Esophagus muscularis mucosa (tissue), 4 donors: ENCODE measurements at places on chromosomes 11 and 22. TPM values are rescaled to one million over a fixed set of nuclear protein-coding genes. Genes with fewer than 3 reads are reported as not detected.
A peak's percentile ranks its signal among the peaks of the same experiment; 100 is the strongest.

DNA sequence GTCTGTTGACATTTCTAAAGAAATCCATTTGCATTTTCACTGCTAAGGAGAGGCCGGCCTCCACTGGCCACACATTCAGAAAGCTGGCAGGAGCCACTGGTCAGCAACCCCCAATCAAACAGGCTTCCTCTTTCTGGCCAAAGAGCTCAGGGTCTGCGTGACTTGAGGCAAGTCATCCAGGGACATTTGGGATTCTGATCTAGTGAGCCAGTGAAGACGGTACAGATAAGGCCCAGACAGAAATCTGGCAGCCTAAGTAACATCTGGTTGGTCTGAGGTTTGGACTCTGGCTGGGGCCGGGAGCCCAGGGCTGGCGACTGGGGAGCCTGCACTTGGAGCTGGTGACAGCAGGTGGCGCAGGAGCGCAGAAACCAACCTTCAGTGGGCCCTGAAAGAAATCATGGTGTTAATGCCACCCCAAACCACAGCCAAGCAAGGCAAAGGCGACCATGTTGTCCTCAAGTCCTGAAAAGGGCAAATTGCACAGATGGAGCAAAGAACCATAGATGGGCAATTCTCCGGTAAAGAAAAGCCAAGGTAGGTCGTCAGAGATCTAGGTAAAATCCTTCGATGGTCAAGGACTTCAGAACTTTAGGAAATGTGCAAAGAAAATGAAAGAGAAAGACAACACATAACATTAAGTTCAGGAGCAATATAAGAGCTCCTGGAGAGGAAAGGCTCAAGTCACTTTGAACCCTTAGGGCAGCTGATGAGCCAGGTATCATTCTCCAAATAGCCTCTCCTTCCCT is 99.4 kb upstream of the BLID start:
- peaks cover 27% of the 10 kb centered on the region for H3K4me1 ChIP-seq
- DNase-seq = no peak
- H3K27me3 ChIP-seq = no peaks in the 10 kb centered on the region
- peak overlapping the region; percentile 38 for H3K27ac ChIP-seq
- H3K36me3 ChIP-seq = no peaks in the 10 kb centered on the region

- H3K36me3 ChIP-seq = no peaks in the 10 kb centered on the region
- H3K27ac ChIP-seq = peak overlapping the region; percentile 88
- H3K4me3 ChIP-seq = no peak overlapping the region
- DNase-seq = no peak
- no peaks in the 10 kb centered on the region for H3K27me3 ChIP-seq
- H3K4me1 ChIP-seq = peaks cover 23% of the 10 kb centered on the region
Observed at GRCh38 chr11:70914496-70914895, 337.9 kb downstream of the SHANK2 start.

DNA sequence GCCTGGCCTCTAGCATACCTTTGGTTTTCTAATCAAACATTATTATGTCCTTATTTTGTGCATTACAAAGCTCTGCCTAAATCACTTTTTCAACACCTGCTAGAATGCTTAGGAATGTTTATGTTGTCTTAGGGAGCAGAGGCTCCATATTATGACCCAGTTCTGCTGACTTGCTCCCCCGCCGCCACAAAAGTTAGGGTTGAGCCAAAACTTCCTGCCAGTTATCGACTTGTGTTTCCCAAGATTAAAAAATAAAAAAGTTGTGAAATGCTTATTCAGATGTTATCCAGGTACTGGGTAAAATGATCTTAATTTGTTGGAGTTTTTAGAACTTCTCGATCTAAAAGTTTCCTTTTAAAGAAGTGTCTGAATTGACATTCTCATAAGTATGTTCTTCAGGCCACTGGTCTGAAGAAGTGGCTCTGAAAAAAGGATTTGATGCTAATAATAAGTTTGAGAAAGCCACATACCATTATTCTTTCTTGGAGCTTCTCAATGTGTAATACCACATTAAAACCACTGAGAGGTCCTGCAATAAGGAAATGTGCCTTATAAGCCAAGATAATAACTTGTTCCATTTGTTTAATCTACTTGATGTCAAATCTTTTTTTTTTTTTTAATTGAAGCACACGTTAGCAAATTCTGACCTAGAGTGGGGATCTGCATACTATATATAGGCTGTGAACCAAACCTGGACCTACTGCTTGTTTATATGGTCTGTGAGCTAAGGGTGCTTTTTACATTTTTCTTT is 2.2 kb downstream of the RNF185 start:
- peaks cover 50% of the 10 kb centered on the region for H3K4me1 ChIP-seq
- peak overlapping the region; percentile 84 for H3K4me3 ChIP-seq
- H3K36me3 ChIP-seq = peaks cover 38% of the 10 kb centered on the region
- H3K27me3 ChIP-seq = no peaks in the 10 kb centered on the region

GRCh38 chr11:1404461-1405185 is 14.9 kb downstream of the BRSK2 start:
- no peak for DNase-seq
- no peaks in the 10 kb centered on the region for H3K27me3 ChIP-seq
- H3K27ac ChIP-seq = no peak overlapping the region

GRCh38 chr22:31629741-31630184 is 32.3 kb downstream of the PISD start:
- H3K27ac ChIP-seq = peak overlapping the region; percentile 77
- no peaks in the 10 kb centered on the region for H3K36me3 ChIP-seq

DNA sequence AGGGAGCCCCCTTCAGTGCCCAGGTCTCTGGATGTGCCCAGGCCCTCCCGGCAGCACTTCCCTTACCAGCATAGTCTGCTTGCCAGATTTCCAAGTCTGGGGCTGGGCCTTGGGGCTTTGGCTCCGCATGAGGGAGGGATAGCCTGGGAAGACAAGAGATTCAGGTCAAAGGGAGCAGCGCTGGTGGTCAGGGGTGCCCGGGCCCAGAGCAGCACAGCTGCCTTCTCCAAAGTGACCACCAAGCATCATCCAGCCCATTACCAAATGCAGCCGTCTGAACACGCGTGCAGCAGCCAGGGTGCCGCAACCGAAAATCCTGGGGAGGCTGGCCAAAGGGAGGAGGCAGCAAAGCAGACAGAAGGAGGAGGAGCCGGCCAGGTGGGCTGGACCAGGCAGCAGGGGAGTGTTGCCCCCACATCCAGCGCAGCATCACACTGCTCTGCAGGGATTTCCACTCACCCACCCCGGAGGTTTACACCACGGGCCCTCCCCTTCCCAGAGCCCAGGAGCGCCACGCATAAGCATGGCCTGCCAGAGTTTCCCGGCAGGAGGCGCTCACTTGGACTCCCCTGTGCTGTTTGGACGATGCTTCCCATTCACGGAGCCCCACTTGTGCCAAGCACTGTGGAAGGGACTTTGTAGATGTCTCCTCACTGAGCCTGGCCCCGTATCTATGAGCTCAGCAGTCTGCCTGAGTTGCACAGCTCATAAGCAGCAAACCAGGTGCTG is 22.5 kb downstream of the TRIM29 start:
- no peaks in the 10 kb centered on the region for H3K27me3 ChIP-seq
- no peak for DNase-seq
- H3K36me3 ChIP-seq = no peaks in the 10 kb centered on the region

- no peaks in the 10 kb centered on the region for H3K4me1 ChIP-seq
- H3K27ac ChIP-seq = no peak overlapping the region
- no peaks in the 10 kb centered on the region for H3K27me3 ChIP-seq
- H3K4me3 ChIP-seq = no peak overlapping the region
- DNase-seq = no peak
Observed at GRCh38 chr22:35411102-35411501, 11.2 kb downstream of the MCM5 start.

The GLB1L3 gene
- total RNA-seq = 0.32 TPM
